ENCODE measurements at places on chromosomes 3 and 15.

DNA sequence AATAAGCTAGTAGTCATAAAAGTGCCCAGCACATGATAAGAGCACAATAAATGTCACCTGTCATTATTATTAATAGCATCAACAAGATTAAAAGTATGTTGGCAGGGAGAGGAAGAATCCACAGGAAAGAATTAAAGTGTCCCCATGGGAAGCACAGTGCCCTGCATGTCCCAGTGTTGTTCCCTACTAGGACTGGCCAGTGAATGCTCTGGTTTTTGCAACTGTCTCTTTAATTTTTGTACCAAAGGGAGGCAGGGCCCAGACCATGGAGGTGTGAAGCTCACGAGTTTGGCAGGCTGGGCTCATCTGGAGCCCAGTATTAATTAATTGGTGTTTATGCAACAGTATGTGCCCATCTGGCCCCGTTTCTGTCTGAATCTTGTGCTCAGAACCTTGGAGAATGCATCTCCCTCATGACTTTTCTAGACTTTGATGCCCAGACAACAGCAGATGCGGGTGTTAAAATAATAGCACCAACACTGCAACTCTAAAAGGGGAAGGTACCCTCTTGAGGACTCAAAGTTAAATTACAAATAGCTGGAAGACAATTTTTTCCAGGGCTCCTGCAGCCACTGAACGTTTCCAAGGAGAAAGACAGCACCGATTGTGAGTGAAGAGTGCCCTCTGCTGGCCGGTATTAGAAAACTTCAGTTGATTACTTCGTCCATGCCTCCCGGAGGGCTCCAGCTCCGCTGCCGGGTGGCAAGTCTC, 71.9 kb upstream of the SPATA12 start:
- peak; percentile 67 for DNase-seq

GRCh38 chr3:147410116-147410525, 956 bp downstream of the ZIC1 start:
- DNase-seq = no peak

DNA sequence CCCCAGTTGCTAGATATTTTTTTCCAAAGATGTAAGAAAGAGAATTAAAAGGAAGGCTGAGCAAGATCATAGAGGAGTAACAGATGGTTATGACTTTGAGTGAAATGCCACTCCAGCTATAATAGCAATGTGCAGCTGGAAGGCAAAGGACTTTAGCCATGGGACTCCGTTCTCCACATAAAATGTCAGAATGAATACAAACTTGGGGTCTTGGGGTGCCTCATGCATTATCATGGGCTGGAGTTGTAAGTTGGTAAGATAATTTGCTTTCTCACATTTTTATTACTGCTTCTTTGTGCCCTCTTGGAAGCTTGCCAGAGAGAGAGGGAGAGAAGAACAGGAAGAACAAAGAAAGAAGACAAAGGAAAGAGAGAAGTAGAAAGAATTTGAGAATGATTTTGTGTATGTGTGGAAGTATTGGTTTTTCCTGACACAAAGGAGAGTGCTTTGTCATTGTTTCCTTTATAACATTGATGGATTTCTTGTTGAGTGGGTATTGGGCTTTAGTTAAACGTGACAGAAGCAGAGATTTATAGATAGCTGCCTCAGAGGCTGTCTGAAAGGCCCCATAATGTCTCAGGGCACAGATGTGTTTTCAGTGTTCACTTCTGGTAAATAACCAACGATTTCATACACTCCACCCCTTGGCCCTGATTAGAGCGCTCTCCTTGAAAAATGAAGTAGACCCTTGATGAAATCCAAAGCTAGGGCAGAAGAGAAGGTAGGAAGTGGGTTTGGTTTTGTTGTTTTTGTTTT, 715.3 kb downstream of the NR2F2 start:
- no peak for DNase-seq

DNA sequence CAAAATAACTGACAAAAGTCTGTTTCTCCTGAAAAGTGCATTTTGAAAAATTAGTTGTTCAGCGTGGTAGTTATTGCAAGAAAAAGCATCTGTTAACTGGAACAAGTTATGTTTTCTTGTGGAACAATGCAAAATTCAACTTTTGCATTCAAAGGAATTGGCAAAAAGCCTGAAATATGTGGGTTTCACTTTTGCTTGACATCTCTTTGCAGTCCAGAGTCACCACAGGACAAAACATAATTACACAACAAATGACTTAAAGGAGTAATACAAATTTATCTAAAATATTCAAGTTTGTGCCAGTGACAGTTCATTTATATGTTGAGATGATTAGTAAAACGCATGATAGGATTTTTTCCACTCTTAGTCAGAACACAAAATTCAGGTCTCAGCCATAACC, 96.3 kb upstream of the P2RY1 start:
- no peak for DNase-seq

DNA sequence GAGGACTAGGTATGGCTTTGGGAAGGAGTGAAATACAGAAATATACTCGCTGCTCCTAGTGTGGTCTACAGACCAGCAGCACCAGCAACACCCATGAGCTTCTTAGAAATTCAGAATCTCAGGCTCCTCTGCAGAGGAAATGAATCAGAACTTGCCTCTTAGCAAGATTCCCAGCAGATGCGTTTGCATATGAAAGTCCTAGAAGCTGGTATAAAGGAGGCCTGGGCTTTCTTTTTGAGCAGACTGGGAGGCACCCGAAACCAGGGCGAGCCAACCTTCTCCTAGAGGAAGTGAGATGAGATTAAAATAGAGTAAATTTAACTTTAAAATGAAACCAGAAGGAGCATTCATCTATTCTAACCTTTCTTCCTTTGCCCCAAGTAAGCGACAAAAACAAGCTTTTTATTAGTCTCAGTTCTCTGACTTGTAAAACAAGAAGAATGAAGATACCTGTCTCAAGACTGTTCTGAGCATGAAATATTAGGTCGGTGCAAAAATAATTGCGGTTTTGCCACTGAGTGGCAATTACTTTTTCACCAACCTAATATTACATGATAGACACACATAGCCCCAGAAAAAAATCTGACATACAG, 140.0 kb downstream of the PDZRN3 start:
- DNase-seq = no peak

DNA sequence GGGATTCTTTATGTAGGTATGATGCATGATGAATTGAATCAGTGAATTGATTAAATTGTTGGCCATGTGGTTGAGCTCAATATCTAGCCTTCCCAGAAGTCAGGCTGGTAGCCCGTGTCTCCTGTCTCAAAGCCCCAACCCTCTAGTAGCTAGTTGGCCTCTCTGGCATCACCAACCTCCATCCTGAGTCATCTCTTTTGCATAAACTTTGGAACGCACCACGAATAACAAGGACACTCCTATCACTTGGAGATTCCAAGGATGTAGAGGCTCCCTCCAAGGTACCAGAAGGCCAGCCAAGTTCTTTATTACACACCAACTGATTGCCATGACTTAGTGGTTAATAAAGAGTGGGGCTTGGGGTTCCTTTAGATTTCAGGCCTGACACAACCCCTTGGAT, 148.4 kb downstream of the APBA2 start:
- no peak for DNase-seq

Data from activated T-cell treated with anti-CD3 and anti-CD28 coated beads for 24 hours (primary cell).